ENCODE measurements at places on chromosomes 6 and 20.
A peak's percentile ranks its signal among the peaks of the same experiment; 100 is the strongest.

- no peak for DNase-seq
Measured at GRCh38 chr6:3379482-3380060, 77.3 kb downstream of the SLC22A23 start.

DNA sequence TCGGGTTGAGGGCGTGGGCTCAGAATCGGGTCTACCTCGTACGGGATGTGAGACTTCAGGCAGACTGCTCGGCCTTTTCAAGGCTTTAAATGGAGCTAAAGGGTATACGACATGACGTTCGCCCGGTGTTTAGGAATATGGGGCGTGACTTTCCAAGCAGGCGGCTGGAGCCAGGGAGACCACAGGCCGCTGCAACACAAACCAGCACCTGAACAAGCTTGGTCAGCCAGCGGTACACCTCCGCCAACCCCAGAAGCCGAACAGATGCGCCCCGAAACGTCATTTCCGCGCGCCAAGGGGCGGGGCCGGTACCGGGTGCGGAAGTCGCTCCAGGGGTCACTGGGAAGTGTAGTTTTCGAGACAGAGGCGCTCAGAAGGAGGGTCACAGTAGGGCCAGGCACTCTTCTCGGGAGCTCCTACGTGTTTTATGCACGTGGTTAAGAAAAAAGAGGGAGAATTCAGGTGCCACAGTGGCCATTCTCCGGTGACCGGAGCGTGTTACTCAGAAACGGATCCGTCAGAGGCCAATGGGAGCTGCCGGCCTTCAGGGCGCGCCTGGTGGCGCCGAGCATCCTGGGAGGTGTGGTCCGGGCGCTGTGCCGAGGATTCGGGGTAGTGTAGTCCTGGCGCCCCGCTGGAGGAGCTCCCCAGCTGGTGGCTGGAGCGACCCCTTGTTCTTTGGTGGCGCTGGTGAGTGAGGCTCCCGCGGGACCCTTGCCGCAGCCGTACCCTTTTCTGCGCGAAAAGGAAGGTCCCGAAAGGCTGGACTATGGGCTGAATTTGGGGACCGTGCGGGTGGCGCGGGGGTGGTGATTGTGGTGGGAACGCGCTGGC lies at the start of gene ZNF133:
TSS of gene ZNF133 (plus strand) at position 613 of the 834 bp plus-strand sequence. CDS start 17,160 bp downstream, outside the sequence.
- DNase-seq: peak; percentile 98

DNA sequence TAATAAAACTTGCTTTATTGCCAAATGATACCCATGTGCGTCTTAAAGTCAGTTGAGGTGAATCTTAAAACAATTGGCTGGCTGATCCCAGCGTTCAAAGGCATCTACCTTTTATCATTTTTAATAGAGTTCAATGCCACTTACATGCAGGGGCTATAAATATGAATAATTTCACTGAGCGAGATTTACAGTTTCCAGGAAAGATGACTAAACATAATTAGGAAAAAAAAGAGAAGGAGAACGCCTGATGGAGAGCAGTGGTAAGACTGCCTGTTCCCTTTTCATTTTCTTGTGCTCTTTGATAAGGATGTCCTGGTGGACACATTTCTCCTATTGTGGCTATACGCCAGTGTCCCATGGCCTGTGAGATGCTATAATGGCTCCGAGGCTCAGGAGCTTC lies 139.9 kb upstream of the SLC22A23 start:
- DNase-seq: no peak

GRCh38 chr6:87171938-87172633 lies 16.7 kb downstream of the ZNF292 start:
- no peak for DNase-seq

DNA sequence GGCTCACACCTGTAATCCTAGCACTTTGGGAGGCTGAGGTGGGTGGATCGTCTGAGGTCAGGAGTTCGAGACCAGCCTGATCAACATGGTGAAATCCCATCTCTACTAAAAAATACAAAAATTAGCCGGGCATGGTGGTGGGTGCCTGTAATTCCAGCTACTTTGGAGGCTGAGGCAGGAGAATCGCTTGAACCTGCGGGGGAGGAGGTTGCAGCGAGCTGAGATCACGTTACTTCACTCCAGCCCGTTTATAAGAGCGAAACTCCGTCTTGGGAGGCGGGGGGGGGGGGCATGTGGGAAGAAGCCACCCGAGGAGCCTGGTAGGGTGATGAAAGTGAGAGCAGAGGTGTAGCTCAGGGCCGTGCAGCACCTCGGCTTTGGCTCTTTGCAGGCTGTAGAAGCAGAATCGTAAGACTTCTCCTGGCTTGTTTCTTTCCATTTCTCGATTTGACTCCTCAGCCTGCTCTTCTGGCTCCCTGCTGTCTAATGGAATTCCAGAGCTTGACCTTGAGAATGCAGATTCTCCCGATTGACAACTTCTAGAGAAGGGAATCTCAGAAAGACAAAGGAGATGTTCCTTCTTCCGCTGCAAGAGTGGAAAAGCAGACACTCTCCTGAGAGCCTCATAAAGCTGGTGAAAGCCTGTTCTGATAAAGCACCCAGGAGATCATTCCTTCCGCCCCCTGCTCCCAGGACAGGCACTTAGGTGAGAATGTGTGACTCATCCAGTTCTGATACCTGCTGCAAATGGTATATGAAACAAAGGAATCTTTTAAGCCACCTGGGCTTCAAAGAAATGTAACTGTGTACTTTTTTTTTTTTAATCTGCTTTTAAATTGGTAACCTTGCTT lies 26.0 kb upstream of the PPP1R16B start:
- DNase-seq: no peak

DNA sequence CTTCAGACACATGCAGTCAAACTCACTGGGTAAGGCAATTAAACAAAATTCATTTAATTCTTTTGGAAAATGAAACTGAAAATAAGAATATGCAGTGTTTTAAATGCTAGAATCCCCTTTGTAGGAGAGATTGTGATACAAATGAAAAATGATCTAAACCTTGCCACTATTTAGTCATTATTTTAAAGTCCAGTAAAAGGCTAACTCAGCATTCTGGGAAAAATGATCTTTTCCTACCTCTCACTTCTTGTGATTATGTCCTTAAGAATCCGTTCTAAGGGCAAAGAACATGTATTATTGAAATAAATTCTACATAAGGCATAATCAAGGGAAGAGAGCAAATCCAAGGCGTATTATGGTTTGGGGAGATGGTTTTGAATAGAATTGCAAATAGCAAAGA lies 46.4 kb downstream of the TINAG start:
- DNase-seq: no peak

DNA sequence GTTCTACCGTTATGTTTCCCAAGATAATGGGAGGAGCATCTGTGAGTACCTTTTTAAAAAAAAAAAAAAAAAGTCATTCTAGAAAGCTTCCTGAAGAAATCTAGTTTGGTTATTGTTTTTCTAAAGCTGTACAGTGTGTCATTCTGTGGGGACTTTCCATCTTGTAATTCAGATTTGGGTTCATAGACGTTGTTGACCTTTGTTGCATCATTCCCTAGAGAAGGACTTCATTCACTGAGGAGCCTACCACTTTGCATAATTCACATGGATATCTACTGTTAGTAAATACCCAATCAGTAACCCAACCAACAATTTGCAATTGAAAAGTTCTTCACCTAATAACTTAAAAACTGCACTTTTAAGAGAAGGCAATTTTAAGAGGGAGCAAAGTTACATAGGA lies 60.1 kb downstream of the RPP40 start:
- DNase-seq: no peak

GRCh38 chr6:34597605-34598353 lies 41.6 kb upstream of the SPDEF start:
- no peak for DNase-seq

GRCh38 chr6:70396163-70396562 lies 17.1 kb upstream of the FAM135A start:
- DNase-seq: no peak

GRCh38 chr6:161082215-161082614 lies 90.6 kb downstream of the MAP3K4 start:
- DNase-seq: no peak

DNA sequence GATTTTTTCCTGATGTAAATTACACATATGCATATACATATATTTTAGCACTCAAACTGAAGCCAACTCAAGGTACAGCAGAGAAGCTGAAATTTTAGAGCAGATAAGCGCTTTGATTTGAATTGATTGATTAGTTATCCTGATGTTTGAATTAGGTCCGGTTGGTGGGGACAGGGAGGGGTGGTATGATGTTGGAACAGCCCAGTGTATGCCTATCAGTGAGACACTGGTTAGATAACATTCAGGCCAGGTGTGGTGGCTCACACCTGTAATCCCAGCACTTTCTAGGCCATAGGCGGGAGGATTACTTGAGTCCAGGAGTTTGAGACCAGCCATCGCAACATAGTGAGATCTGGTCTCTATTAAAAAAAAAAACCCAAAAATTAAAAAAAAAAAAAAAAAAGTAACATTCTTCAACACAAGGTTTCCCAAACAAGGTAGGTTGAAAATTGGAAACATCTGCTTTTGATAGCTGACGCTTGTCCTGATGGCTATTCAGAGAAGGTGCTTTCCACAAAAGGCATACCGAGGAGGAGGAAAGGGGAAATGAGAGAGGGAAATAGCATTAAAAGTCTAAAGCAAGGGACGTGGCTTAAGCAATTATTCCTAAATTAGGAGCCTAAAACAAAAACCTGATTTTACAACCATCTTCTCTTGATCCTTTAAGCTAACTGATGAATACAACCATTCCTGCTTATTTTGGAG lies 288.4 kb upstream of the JARID2 start:
- no peak for DNase-seq

DNA sequence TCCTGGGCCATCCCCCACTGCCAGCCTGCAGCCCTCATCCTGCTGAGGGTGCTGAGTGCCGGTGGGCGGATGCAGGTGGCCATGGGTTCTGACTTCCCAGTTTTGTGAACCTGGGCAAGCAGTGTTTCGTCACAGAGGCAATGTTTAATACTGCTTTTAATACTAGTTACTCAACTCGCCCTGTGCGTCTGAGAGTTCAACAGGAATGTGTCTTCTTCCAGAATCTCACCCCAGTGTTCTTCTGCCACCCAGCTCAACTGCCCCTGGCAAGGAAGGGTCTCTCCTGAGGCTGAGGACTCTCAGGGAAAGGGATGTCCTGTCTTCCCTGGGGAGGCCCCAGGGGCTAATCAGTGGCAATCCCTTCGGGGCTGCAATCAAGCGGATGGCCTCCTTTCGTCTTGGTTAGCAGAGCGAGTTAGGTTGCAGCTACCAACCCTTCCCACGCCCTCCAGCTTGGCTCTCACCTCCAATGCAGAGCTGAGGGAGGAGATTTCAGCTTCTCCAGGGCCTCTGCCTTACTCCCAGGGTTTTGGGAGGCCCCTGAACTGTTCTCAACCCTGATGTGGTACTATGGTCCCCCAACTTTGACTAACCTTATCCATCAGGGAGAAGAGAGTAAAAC lies 2.0 kb downstream of the KCNK16 start:
- DNase-seq: no peak

DNA sequence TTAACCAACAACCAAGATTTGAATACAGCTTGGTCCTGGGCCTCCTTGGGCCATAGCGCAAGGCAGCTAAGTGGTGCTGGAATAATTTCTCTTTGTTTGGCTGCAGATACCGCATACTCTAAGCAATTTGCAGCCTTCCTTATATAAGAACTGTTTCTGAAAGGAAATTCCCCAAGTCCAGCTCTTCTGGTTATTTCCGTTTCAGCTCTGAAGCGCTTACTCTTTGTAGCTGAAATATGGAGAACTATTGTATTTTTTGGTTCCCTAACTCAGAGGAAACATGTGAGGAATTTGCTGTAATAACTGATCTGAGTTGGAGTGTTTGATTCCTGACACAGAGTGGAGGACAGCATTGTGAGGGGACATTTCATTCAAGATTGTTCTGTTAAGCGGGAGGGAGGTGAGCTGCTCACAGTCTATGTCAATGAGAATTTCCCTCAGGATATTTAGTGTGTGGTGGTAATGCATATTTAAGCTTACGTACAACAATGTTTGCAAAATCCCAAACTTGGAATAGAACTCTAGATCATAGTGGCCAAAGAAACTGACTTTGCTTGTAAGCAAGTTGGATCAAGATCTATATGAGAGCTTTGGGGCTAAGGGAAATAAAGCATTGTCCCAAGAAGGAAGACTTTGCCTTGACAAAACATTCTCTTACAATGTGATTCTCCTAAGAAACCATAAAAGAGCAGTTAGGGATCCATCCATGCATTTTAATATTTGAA lies 576.6 kb upstream of the FLRT3 start:
- DNase-seq: no peak

- DNase-seq: no peak
Measured at GRCh38 chr6:100657678-100658330, 193.1 kb upstream of the SIM1 start.

GRCh38 chr6:158388727-158389126 lies 76.5 kb downstream of the TULP4 start:
- no peak for DNase-seq

- DNase-seq: no peak
Measured at GRCh38 chr20:4765681-4766080, 44.0 kb downstream of the PRND start.

- DNase-seq: no peak
Measured at GRCh38 chr6:40880906-40881305, 158.1 kb downstream of the UNC5CL start.

DNA sequence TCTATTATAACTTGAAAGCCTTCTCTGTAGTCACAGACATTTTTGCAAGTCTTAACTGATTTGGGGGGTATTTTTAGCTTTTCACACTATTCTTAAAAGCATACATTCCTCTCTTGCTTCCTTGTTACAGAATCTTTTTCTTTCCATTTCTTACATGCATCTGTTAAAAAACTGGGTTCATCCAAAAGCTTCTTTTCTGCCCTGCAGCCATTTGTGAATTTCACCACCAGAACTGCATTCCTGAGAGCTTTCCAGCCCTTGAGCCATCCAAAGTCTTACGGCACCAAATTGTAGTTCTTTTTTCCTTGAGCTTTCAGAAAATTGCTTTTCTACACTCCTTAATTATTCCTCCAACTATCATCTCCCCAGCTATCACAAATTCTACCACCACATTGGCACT lies 19.7 kb upstream of the GSTA4 start:
- no peak for DNase-seq

DNA sequence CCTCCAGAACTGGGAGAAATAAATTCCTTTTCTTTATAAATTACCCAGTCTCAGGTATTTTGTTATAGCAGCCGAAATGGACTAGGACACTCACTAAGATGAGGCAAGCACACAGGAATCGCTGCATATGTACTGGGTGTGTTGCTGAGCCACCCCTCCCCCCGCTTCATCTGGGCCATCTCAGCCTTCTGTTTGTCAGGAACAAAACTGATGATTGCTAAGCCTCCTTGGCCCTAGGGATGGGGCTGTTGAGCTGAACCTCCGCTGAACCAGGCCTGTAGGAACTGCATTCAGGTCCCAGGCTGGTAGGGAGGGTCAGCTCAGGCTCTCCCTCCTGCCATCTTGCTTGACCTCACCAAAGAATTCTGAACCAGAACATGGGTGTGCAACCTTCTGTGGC lies 108.6 kb downstream of the MAP3K7 start:
- DNase-seq: peak; percentile 75

DNA sequence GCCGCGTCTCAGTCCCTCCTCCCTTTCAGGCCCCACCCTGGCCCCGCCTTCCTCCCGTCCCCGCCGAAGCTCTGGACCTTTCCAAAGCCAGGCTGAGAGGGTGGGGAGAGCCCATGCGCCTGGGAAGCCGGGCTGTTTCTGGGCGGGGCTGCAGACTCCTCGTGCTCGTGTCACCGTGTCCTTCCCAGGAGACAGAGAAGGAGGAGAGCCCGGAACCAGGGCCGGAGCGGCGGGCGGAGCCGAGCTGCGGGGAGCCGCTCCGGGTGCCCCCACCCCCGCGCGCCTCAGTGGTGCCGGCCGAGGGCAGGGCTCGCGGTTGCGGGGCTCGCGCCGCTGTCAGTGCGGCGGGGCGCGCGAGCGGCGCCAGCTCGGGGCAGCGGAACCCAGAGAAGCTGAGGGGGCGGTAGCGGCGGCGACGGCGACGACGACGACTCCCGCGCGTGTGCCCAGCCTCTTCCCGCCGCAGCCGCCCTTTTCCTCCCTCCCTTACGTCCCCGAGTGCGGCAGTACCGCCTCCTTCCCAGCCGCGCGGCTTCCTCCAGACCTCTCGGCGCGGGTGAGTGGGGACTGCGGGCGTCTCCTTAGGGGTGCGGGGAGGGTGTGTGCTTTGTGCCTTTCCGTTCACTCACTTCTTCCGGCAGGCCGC lies at the start of gene RALY:
TSS of gene RALY (plus strand) at position 336 of the 646 bp plus-strand sequence. CDS start 78,164 bp downstream, outside the sequence.
- peak; percentile 98 for DNase-seq
